ENCODE measurements at places on chromosomes 3 and 15.

DNA sequence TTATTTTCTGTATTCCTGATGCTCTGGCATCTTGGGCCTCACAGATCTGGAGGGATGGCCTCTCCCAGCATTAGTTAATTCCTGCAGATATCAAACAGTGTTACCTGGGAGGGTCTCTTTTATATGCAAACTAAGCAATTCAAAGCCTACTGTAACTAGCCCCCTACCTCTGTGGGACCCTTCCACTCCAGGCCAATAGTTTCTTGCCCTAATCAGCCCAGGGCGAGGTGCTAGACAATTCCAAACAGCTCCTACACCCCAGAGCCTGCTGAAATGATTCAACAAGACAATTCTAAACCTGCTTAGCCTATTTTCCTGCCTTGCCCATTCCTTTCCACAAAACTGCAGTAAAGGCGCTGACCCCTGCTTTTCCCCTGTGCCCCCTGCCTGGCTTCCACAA is 106.6 kb upstream of the IGSF10 start:
- DNase-seq = no peak

DNA sequence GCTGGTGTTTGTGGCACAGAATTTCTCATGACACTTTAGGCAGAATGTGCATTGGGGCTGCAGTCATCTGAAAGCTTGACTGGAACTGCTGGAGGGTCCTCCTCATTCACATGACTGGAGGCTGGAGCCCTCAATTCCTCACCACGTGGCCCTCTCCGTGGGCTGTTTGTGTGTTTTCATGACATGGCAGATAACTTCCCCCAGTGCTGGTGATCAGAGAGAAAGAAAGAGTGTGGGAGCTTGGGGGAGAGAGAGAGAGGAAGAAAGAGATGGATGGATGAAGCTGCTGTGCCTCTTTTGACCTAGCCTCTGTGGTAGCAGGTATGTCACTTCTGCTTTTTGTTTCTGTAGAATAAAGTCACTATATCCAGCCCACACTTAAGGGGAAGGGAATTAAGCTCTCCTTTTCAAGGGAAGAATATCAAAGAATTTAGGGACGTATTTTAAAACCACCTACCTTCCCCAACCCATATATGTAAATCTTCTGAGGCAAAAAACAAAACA is 169.6 kb upstream of the IL12A start:
- DNase-seq = no peak

GRCh38 chr15:83114856-83115255 is 7.4 kb downstream of the TM6SF1 start:
- no peak for DNase-seq

DNA sequence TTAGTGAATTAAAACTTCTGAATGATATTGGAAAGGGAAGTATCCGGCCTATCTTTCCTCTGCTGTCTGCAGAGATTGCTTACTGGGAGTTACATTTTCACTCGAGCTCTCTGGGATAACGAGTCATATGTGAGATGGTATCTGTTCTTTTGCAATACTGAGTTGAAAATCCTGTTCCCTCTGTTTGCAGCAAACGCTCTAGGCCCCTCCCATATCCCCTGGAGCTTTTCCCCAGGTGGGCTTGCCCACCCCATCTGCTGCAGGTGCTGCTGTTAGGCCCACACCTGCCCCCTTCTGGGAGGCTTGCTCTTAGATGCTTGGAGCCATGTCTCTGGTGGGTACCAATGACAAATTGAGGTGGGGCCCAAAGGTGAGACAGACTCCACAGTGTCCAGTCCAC is 42.7 kb upstream of the MTMR10 start:
- DNase-seq = no peak

DNA sequence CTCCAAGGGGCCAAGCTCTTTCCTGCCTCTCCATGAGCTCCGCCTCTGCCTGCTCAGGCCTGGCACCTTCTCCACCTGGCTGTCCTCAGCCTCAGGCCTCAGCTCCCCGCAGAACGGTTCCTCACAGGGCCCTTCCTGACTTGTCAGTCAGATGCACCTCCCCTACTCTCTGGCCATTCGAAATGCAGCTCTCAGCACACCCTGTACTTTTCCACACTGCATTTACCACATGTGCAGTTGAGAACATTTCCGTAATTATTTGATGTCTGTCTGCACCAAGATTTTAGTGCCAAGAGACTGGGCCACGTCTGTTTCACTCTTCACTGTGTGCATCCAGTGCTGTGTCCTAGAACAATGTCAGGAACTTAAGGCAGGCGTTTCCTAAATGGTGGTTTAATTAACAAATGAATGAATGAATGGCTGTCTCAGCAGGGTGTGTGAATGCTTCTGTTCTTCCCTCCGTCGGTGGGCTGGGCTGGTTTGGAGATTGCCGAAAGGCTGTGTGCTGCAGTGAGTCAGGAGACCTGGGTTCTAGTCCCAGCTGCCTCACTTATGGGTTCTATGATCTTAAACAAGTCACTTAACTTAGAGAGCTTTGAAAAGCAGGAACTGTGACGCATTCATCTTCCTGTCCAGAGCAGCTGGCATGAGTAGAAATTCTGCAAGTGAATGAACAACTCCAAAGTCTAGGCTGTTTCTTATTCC is 5.4 kb downstream of the MUC4 start:
- no peak for DNase-seq

GRCh38 chr3:129365296-129366136 is 62.9 kb downstream of the EFCAB12 start:
- DNase-seq = no peak

GRCh38 chr3:80190051-80190450 is 422.3 kb upstream of the ROBO1 start:
- DNase-seq = no peak

- no peak for DNase-seq
Measured at GRCh38 chr3:112904786-112905185, 58.1 kb upstream of the CD200R1L start.

- DNase-seq = no peak
Measured at GRCh38 chr3:180973543-180973942, 16.0 kb downstream of the DNAJC19 start.

DNA sequence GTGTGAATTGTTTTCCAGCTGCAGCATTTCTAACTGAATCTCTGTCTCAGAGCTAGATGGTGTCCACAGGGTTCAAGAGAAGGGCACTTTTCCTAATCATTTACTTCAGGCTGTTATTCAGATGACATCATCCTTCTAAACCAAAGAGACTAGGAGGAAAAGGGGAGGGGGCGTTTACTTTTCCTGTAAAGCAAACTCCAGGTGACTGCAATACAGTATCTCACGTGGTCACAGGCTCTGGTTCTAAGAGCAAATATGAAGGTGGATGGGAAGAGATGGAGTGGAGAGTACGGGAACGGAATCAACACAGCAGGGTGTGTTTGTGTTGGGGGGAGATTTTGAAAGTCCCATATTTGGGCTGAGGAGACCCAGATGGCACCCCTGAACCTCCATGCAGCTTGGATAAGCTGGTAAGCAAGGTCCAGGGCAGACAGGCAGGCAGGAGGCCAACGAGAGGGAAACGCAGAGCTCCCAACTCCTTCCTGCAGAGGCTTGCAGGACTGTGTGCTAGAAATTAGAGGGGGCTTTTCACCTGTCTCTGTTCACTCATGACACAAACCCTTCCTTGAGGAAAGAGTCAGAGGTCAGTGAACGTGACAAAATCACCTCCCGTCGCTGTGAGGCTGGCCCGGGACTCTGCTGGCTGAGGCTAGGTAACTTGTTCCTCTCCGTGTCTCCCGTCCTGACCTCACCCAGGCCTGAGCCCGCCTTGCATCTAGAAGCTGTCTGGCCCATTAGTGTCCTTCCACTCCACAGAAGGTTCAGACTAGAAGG is 151.2 kb downstream of the OPA1 start:
- no peak for DNase-seq

GRCh38 chr15:77387365-77388105 is 32.4 kb downstream of the PEAK1 start:
- no peak for DNase-seq

GRCh38 chr3:123553536-123553935 is 31.3 kb downstream of the HACD2 start:
- no peak for DNase-seq

Data from NCI-H1694 treated with DMSO at 0.1 percent for 48 hours (cell line).